SW 1271 (cell line): ENCODE measurements at places on chromosomes 11 and 22.
A peak's percentile ranks its signal among the peaks of the same experiment; 100 is the strongest.

- no peak for DNase-seq
Measured at GRCh38 chr11:25396847-25397246, 900.0 kb downstream of the LUZP2 start.

- no peak for DNase-seq
Measured at GRCh38 chr22:44181912-44182587, 1.3 kb downstream of the PARVG start.

DNA sequence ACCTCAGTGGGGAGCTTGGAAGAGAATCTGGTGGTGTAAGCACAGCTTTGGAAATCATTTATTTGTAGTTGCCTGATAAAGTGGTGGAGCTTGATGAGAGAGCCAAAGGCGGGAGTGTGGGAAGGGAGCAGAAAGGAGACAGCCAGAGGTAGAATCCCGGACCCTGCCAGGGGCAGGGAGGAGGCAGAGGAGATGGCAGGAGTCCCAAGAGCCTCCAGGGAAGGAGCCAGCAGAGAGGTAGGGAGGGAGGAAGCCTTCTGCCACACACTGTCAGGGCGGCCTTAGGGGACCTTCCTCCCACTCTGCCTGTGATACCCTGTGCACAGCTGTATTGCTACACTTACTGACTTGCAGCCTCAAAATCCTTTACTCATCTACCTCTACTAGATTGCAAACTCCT is 15.4 kb downstream of the SCUBE2 start:
- no peak for DNase-seq

- DNase-seq, result no peak
Measured at GRCh38 chr11:122937983-122938382, 43.7 kb downstream of the BSX start.

DNA sequence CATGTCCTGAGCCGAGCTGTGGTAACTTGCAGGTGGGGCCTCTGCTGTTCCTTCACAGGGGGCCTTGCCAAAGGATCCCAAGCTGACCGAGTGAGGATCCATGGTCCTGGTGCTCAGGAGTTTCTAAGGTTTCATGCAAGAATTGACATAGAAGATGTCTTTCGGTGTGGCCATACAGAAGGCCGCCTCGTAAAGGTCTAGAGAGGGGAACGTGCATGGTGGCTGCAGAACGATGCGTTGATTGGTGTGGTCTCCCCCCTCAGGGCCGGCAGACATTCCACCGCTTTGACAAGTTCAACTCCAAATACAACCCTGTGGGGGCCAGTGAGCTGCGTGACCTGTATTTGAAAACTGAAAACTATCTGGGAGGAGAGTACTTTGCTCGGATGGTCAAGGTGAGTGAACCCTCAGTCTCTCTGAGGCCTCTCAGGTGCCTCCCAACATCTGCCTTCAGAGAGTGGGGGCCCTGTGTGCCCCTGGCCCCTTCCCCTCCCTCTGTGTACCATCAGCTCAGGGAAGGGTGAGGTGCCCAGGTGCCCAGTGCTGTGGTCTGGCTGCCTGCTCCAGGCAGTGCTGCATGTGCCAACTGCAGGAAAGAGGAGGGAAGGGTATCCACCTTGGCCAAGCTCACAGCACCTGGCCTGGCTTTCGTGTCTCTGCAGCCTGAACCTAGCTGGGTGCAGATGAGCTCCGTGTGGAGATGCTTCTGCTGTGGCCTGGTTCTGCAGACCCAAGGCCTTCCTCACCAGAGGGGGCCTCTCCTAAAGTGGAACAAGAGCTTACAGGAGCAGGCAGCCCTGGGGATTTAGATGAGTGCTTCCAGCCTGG is 39.8 kb downstream of the AMPD3 start:
- no peak for DNase-seq

DNA sequence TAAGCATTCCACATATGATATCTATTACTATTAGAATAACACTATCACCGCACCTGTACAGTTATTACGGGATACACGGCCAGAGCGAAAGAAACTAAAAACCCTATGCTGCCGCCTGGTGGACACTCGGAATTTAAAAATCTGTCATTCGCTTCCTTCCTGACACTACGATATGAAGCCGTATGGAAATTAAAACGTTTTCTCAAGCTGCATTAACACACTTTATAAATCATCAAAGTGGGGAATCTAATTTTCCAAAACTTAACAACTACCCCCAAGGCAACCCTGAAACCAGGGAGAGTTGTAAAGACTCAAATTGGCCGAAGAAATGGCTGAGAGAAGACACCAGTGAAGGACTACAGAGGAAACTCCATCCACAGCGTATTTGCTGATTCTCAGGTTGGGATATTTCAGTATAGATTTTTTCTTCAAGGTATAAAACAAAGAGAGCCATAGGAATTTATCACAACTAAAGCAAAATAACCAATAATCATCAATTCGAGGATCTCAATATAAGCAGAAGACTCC is 1.4 kb downstream of the CCDC73 start:
- peak; percentile 7 for DNase-seq

DNA sequence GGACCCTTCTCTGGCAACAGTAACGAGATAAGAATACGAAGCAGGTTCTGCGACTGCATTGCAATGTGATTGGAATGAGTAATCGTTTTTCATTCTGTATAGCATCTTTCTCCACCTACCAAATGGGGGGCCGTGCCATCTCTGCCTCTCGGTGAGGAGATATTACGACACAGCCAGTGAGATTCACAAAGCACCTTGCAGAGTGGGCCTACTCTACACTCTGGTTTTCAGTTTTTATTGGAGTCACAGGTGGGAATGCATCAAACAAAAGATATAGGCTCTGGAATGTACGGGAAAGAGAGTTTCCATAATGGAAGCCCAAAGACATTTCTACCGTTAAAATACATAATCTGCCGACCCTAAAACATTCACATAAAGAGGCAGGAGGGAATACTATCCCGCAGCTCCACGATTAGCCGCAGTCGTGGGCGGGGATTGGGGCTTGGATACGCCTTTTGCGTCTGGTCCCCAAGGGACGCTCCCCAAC is 423 bp upstream of the RTN3 start:
- no peak for DNase-seq

- no peak for DNase-seq
Measured at GRCh38 chr22:33838644-33839043, 81.6 kb downstream of the LARGE1 start.

- no peak for DNase-seq
Measured at GRCh38 chr11:68748061-68748460, 3.3 kb downstream of the TESMIN start.

DNA sequence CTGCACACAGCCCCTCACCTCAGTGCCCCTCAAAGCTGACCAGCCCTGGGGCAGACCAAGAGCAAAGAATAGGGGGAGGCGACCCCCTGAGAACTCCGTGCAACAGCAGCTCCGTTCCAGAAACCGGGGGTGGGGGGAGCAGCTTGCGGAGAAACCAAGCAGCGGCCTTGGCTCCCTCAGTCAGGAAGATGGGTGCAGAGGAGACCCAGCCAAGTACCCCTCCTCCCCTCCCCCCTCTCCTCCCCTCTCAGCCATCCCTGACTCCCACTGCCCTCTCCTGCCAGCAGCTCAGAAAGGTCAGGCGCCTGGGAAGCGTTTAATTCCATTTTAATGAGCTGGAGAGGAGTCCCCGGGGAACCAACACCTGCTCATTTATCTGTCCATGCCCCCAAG is 78.9 kb downstream of the PDE2A start:
- DNase-seq, result no peak

DNA sequence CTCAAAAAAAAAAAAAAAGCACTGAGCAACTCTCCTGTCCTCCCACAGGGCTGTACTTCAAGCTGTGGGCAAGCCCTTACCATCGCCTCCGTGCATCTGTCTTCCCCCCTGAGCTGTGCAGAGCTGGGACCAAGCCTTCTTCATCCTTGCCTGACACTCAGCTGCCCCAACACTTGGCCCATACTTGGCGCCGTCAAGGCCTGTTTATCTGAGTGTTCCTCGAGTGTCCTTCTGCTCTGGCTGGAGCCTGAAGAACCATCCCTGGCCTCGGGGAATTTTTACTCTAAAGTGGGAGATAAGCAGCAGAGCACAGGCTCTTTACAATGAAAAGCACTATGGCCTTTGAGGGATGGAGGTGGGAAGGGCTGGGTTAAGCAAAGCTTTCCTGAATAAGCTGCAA is 1.6 kb upstream of the TIRAP start:
- no peak for DNase-seq

GRCh38 chr11:90656171-90656570 is 433.3 kb upstream of the CHORDC1 start:
- DNase-seq, result no peak

DNA sequence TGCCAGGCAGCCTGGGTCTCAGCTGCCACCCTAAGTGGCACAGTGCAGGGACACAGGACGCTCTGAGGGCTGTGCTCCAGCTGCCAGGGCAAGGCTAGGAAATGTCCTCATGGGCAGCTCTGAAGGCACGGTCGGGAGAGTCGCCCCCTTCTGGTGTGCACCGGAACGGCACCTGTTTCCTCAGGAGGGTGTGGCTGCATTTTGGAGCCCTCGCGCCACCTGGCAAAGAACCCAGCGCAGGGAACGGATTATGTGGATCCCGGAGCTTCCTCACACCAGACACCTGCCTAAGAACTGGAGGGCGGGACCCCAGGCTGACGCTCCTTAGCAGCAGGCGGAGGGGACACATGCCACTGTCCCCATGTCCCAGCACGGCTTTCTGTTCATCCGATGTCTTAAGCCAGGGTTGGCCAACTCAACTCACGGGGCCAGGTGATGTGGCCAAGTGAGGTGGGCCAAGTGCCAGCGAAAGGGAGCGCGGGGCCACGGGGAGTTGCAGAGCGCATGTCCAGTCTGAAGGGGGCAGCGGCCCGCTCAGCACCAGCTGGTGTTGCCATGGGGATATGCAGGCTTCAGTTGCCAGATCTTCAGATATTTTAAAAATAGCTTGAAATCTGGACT is 5.1 kb upstream of the SLC22A8 start:
- no peak for DNase-seq

- DNase-seq, result no peak
Measured at GRCh38 chr11:55572548-55572947, 620 bp downstream of the OR4C16 start.

GRCh38 chr11:12043959-12044791 is 35.7 kb upstream of the DKK3 start:
- DNase-seq, result peak; percentile 82

- no peak for DNase-seq
Measured at GRCh38 chr11:123085497-123085896, 23.6 kb upstream of the HSPA8 start.

GRCh38 chr11:67666303-67666645 is 8.1 kb downstream of the ALDH3B2 start:
- DNase-seq, result no peak

- DNase-seq, result no peak
Measured at GRCh38 chr22:48744967-48745841, 1082.5 kb downstream of the BRD1 start.

DNA sequence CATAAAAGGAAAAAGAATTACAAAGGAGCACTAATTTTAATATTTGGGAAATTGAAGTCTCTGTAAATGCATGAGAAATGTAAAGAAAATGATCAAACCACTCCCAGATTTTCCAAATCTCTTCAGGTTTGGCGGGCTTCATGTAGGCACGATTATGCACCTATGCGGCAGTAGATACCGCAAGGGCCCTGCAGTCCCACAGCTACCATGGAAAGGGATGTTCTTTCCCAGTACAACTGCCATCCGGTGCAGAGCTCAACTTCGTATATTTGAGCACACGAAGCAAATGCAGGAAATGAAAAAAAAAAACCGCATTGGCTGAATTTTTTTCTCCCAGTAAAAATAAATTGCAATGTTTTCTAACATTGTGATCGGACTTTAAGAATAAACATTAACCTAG is 1.4 kb downstream of the SLC17A6 start:
- no peak for DNase-seq

DNA sequence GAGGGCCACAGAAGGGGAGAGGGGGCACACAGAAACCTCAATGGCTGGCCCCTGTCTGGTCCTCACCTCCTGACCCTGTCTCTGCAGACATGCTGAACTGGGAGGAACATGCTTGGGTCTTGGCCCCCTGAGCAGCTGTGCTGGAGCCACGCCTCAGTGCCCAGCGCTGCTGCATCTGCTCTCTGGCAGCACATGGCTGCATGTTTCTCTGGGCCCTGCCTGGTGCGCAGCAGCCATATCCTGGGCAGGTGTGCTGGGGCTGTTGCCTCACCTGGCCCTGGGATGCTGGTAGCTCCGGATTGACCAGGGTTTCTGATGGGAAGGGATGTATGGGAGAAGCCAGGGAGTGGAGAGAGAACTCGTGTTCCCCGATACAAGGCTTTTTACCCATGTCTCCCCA is 248.0 kb downstream of the ST3GAL4 start:
- no peak for DNase-seq

- DNase-seq, result no peak
Measured at GRCh38 chr22:28826921-28827320, 26.6 kb upstream of the XBP1 start.

- no peak for DNase-seq
Measured at GRCh38 chr22:35409783-35410662, 10.1 kb downstream of the MCM5 start.

GRCh38 chr11:24779791-24780190 is 282.9 kb downstream of the LUZP2 start:
- no peak for DNase-seq

DNA sequence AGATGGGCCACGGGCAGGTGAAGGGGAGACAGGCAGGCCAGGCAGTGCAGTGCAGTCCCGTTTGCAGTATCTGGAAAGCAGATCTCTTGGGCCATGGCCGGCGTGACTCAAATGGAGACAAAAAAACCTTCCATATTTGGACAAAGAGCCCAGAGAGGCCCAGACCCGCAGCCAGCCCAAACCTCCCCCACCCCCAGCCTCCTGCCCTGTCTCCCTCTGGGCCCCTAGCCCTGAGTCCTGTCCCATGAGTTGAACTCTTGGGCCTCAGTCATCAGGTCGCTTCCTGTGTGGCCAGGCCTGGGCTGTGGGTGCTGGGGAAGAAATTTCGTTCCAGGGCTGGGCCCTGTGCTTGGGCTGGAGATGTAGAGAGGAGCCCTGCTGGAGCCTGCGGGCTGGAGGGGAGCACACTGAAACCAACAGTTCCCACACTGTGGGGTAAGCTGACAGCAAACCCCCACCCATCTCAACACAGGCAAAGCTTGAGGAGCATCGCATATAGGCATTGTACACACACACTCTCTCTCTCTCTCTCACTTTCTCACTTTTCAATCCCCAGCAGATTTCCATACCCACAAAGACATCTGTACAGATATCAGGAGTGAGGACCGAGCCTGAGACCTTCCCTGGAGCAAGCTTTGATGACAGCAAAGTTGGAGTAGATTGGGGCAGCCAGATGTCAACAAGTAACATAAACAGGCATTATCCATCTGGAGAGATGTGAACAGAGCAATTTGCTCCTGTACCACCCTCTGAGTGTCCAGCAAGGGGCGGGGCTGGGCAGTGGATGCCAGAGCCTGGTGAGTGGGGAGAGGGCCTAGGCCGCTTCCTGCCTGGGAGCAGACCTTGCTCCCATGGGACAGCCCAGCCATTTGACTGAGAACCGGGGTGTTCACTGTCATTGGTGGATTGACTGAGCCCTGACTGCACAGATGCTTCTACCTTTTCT is 17.2 kb downstream of the ARHGEF17 start:
- no peak for DNase-seq

- no peak for DNase-seq
Measured at GRCh38 chr11:95434009-95434408, 203.0 kb upstream of the SESN3 start.

DNA sequence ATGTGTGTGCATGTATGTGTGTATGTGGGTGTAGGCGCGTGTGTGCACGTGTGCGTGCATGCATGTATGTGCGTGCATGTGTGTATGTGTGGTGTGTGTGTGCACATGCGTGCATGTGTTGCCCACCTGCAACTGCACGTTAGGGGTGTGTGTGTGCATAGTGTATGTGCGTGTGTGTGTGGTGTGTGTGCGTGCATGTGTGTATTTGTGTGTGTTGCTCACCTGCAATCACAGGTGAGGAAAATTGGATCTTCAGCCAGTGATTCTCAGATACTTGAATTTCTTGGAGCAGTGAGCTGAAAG is 54.3 kb downstream of the ST14 start:
- no peak for DNase-seq

GRCh38 chr11:72394416-72394815 is 39.9 kb downstream of the CLPB start:
- DNase-seq, result no peak
